ENCODE measurements at places on chromosomes 4 and X. TPM values are rescaled to one million over a fixed set of nuclear protein-coding genes. Genes with fewer than 3 reads are reported as not detected.

Gene PLAC8
- total RNA-seq = not detected

Gene MAGEA9B
- total RNA-seq = under 0.01 TPM

Gene KCND1
- 2.6 TPM for total RNA-seq

Gene TMEM35A
- total RNA-seq = 1.9 TPM

Gene MORF4L2
- 933 TPM for total RNA-seq

Gene XAGE1A
- total RNA-seq = not detected

Gene PABPC1L2B
- total RNA-seq = not detected

Gene FAM47A
- total RNA-seq = not detected

Gene SPACA5
- total RNA-seq = not detected

Gene MAGEA2
- not detected for total RNA-seq

Gene EPGN
- 0.32 TPM for total RNA-seq

Gene ETDB
- total RNA-seq = not detected

Gene CT47B1
- not detected for total RNA-seq

Gene IL15
- 11.6 TPM for total RNA-seq

Gene ZNF732
- 0.64 TPM for total RNA-seq

Gene RHOXF1
- total RNA-seq = not detected

Gene TCEAL2
- total RNA-seq = not detected

Gene RTL3
- 0.32 TPM for total RNA-seq

Gene SPANXD
- 0.43 TPM for total RNA-seq

Gene IGFBP7
- 234 TPM for total RNA-seq

Gene UGT2B11
- total RNA-seq = not detected

Gene SPIN2A
- 1.3 TPM for total RNA-seq

Gene HTR2C
- under 0.01 TPM for total RNA-seq

Gene VCX
- not detected for total RNA-seq

Gene SAGE1
- not detected for total RNA-seq

Gene KLHL2
- 16.4 TPM for total RNA-seq

Gene MID1
- total RNA-seq = 16.4 TPM

Gene PABPC5
- 1.3 TPM for total RNA-seq

Gene MAGEB1
- not detected for total RNA-seq

Gene KIAA1210
- total RNA-seq = not detected

Gene ATP1B4
- not detected for total RNA-seq

Gene GUCY1A1
- total RNA-seq = 0.43 TPM

Gene HMX1
- total RNA-seq = not detected

Gene MGAT4D
- total RNA-seq = not detected

Gene HTN1
- under 0.01 TPM for total RNA-seq

Gene GAGE12F
- total RNA-seq = not detected

Gene AFP
- total RNA-seq = 0.32 TPM

Gene DDX53
- under 0.01 TPM for total RNA-seq

Gene REPS2
- 0.43 TPM for total RNA-seq

Gene VCX2
- not detected for total RNA-seq

Gene CLNK
- not detected for total RNA-seq

Gene F8A3
- 2.6 TPM for total RNA-seq
